ENCODE measurements at places on chromosomes 4 and X.

GRCh38 chr4:184167576-184167975, 50.1 kb downstream of the ENPP6 start:
- no peak for DNase-seq

DNA sequence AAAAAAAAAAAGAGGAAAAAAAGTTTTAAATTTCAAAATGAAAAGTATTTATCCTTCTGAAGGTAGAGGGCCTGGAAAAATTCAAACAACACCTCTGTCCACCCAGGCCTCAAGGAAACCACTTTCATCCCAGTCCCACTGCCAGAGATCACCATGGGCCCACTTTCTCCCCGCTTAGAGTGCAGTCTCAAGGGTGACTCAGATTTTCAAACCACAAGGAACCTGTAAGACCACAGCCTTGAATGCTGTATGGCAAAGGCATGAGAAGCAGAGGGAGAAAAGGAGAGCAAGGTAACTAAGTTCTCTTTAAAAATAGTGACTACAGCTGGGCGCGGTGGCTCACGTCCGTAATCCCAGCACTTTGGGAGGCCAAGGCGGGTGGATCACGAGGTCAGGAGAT, 87.9 kb upstream of the PACRGL start:
- no peak for DNase-seq

DNA sequence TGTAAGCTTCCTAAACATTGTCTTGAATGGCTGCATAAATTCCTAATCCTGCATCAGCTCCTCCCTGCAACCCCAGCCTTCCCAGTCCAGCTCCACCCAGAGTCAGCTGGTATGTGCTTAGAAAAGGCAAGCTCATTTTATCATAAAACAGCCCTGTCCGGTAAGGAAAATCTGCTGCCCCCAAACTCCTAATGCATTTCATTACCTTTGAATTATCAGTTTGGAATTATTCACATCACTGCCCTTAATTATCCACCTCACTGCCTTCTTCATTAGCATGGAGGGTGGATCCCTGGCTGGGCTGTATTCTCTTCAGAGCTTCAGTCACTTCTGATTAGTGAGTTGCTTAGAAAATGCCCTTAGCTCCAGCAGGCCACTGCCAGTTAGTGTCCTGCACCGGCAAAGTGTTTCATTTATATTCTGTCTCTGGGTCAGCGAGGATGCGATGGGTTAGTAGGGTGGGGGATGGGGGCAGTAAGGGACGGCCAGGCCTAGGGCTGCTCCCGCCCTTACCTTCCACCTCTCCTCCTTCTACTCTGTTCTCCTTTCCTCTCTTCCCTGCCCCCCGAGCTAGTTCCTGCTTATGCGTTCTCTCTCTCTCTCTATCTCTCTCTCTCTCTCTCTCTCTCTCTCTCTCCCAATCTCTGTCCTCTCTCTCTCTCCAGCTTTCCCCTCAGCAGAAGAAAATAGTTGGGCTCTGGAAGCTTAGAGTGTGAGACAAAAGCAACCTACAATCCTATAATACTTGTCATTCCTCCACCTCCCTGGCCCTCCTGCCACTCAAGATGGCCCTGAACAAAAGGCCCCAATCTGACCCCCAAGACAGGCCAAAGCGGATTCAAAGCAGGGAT, 174.8 kb upstream of the KLF3 start:
- no peak for DNase-seq

- no peak for DNase-seq
Measured at GRCh38 chr4:164081371-164081770, 586.9 kb downstream of the TMA16 start.
